Tongue (tissue), 3 donors: ENCODE measurements at places on chromosomes 3 and 15.

DNA sequence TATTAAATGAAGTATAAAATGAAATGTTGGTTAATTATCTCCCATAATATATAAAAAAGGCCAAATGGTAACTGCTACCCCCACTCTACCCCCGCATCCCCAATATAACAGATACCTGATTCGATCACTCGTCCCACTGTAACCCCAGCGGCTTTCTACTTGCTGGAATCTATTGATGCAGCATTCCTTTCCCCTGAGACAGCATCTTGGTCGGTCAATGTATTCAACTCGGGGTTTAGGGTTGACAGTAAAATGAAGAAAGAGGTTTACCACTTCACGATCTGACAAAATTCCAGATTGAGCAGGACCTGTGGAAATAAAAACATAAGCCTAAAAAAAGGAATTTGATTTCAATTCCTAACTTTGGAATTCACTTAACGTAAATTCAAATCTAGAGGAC, 18.6 kb upstream of the C15orf40 start:
- DNase-seq = no peak

- DNase-seq = peak; percentile 61
Measured at GRCh38 chr3:9397906-9398699, 688 bp downstream of the SETD5 start.

GRCh38 chr3:35832140-35832571, 192.8 kb downstream of the ARPP21 start:
- peak; percentile 68 for DNase-seq

DNA sequence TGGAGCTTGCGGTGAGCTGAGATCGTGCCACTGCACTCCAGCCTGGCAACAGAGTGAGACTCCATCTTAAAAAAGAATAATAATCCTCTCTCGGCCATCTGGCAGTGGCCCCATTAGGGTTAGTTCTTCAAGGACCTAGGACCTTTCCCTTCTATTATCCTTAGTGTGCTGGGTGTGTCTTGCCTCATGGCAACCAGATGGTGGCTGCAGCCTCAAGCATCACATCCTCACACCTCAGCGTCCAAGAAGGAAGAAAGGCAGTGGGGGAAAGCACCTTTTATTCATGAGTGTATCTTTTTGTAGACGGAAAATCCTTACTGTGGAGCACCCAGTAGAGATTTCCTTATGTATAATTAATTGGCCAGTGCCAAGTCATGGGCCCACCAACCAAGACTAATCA, 42.7 kb upstream of the TFRC start:
- DNase-seq = no peak

DNA sequence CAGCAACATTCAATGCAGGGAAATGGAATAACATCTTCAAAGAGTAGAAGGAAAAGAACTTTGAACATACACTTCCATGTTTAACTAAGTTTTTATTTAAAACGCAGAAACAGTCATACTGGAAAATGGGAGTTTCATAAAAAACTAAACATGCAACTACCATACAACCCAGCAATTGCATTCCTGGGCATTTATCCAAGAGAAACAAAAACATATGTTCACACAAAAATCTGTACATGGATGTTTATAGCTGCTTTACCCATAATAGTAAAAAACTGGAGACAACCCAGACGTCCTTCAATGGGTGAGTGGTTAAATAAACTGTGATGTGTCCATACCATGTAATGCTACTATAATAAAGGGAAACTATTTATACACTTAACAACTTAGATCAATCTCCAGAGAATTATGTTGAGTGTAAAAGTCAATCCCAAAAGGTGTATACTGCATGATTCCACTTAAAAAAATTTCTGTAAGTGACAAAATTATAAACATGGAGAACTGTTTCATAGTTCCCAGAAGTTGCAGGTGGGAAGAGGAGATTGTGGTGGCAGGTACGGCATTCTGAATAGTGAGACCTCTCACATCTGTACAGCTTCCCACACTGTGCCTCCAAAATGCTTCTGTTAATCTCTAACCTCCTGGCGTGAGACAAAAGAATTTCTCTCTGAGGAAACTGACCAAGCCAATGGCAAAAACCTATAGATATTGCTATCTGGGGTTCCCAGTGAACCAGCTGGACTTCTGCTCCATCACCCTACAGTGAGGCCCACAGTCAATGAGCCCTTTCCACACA, 23.1 kb downstream of the ISG20 start:
- no peak for DNase-seq

- DNase-seq = no peak
Measured at GRCh38 chr15:33671456-33671855, 296.8 kb upstream of the CHRM5 start.

- DNase-seq = peak; percentile 69
Measured at GRCh38 chr3:194133661-194134230, 2.2 kb upstream of the HES1 start.

DNA sequence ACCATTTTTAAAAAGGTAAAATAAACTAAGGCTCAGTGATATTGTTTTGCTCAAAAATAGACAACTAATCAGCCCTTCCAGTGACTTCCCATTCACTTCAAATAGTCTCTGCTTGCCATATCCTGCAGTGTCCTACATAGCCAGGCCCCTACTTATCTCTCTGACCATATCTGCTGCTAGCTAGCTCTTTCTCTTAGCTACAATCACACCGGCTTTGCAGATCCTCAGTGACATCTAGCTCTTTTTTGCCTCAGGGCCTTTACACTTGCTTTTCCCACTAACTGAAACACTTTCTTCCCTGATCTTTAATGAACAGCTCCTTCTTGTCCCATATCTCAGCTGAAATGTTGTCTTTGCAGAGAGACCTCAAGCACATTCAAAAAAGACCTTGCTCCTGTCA, 161.3 kb downstream of the IL5RA start:
- DNase-seq = no peak

DNA sequence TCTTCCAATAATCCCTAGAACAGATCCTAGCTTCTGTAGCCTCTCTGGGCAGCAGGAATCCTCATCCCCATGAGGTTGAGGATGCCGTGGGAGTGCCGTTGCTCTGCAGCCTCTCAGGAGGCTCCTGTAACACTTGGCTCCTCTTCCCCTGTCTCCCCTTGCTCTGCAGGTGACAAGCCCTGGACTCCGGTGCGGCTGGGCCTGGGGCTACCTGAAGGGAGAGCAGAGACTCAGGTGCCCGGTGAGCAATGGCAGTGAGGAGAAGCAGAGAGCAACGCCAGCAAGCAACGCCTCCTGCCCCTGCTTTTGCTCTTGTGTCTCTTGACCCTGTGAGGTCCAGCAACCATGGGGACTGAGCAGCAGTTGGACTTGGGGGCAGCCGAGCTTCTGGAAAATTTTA, 91.2 kb downstream of the CEMIP start:
- no peak for DNase-seq

- no peak for DNase-seq
Measured at GRCh38 chr3:134354612-134355251, 19.5 kb downstream of the AMOTL2 start.

DNA sequence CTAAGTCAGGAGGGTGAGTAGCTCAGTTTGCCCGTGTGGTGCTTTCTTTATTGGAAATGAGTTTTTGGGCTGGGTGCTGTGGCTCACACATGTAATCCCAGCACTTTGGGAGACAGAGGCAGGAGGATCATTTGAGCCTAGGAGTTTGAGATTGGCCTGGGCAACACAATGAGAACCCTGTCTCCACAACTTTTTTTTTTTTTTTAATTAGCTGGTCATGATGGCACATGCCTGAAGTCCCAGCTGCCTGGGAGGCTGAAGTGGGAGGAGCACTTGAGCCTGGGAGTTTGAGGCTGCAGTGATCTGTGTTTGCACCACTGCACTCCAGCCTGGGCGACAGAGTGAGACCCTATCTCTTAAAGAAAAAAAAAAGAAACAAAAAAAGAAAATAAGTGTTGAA, 174.9 kb downstream of the NSMCE3 start:
- DNase-seq = no peak

DNA sequence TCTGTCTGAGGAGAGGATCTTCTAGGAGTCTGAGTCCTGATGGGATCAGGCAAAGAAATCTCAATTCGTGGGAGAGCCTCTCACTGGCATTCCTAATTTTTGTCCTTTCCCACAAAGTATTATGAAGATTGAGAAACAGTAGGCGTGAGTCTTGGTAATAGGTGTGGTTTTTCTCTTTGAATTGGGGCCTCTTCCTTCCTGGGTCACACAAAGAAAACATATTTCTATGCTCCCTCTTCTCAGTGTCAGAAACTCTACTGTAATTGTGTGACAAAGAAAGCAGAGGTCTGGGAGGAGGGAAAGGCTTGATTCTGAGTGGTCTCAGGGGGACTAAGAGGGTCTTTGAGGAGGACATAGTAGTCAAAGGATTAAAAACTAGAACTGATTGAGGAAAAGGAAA, 6.0 kb downstream of the GABRR3 start:
- DNase-seq = no peak

GRCh38 chr15:56582785-56583184, 117.8 kb upstream of the MNS1 start:
- no peak for DNase-seq

GRCh38 chr3:36876181-36876936, 68.5 kb downstream of the TRANK1 start:
- DNase-seq = no peak

DNA sequence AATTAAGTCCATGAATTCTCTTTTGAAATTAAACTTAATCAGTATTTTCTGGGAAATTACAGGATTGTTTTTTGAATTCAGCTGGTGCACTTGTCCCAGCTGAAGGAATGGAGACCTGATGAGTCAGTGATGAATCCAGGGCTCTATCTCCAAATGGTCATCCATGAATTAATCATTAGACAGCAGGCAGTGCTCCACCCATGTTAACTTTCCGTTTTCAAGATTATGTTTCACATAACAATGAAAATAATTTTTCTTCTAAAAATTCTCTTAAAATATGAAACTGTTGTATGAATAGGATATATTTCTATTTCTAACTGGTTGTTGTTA, 13.9 kb upstream of the PAQR9 start:
- DNase-seq = no peak

DNA sequence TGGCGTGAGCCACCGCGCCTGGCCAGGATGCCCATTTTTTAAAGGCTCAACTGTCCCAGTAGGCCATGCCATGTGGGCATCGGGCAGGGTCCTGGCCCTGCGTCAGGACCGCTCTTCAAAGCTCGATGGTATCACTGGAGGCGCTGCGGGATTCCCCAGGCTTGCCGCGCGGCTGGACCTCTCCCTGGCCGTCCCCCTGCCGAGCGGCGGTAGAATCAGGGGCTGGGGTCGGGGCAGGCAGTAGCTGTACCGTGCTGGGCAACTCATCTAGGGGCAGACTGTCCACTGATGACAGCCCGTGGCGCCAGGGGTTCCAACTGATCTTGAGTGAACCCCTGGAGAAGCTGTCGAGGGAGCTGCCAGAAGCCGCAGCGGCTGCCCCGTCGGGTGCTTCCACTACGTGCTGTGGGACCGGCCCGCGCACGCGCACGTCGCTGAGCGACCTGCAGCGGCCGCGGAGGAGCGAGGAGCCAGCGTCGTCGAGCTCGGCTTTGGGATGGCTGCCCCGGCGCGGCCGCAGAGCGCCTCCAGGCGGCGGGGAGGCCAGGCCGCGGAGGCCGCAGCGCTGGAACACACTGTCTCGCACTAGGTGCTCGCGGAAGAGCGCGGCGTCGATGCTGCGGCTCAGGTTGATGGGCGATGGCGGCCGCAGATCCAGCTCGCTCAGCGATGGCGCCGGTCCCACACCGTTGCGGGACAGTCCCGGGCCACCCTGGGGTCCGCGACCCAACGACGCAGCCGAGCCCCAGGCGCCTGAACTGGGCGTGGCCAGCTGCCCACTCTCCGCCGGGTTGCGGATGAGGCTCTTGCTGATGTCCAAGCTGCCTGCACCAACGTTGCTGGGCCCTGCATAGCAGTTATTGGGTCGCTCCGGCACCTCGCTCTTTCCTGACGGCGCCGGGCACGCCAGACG, 5.8 kb downstream of the PRRT3 start:
- DNase-seq = peak; percentile 94

- no peak for DNase-seq
Measured at GRCh38 chr3:46865546-46865945, 2.3 kb upstream of the MYL3 start.

GRCh38 chr3:32951410-32951811, at the start of gene CCR4:
CCR4 (plus strand) TSS chr3:32951644; CDS start chr3:32953423, 1,779 bp downstream.
- DNase-seq = no peak

DNA sequence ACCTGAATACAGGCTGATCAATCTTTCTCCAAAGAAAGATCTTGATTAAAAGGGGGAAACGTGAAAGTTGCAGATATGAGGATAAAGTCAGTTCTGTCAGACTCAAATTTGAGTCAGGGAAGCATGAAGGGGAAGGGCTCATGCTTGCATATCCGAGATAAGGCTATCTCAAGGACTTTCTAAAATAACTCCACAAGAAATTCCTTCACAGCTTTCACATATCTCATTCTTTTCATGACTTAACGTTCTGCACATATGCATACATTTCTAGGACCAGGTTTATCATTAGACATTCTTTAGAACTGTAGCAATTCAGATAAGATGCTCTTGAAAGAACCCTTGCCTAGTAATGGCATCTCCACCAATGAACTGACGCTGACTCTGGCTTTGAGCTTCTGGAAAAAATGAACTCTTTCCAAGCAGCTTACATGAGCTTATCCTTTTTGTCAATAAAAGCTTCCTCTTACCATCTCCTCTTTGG, 15.9 kb downstream of the SH3GL3 start:
- no peak for DNase-seq

- no peak for DNase-seq
Measured at GRCh38 chr15:33095641-33096040, 98.9 kb downstream of the FMN1 start.

- no peak for DNase-seq
Measured at GRCh38 chr3:58973796-58974195, 76.0 kb downstream of the CFAP20DC start.

- no peak for DNase-seq
Measured at GRCh38 chr3:129266651-129267050, 12.0 kb upstream of the HMCES start.

DNA sequence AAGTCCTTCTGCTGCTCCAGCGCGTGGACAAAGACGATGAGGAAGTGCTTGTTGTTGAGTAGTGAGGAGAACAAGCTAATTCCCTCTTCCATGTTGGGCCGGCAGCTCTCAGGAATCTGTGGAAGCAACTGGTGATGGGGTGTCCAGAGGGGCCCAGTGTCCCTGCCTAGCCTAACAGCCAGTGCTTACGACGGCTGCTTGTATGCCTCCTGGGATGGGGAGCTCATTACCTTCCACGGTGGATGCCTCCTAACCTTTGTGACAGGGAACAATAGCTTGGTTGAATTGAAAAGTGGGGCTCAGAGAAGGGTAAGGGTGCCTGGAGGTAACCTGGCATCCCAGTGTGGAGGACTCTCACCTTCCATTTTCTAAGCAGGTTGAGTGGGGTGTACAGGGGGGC, 22.9 kb downstream of the H1-8 start:
- DNase-seq = no peak

DNA sequence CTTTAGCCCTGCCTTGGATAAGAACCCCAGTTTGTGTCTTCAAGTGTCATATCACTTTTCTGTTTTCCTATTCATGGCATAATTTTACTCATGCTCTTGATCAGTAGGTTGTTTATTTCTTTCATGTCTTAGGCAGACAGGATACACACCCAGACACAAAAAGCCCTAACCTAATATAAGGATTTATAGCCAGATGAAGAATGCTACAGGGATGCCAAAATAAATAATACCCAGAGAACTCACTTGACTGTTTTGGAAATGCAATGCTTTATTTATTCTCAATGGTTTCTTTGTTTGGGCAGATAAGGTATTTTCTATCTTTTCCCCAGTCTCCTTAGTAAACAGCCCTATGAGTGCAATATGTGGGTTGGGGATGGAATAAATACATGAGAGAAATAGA, 424.0 kb upstream of the PDZRN3 start:
- DNase-seq = no peak
